ENCODE measurements at places on chromosomes 2 and 18.

GRCh38 chr18:58341916-58342315, 287.0 kb downstream of the ALPK2 start:
- DNase-seq = no peak

GRCh38 chr2:195560209-195560895, 96.7 kb upstream of the SLC39A10 start:
- no peak for DNase-seq

GRCh38 chr2:43255296-43255910, 29.0 kb upstream of the ZFP36L2 start:
- no peak for DNase-seq

DNA sequence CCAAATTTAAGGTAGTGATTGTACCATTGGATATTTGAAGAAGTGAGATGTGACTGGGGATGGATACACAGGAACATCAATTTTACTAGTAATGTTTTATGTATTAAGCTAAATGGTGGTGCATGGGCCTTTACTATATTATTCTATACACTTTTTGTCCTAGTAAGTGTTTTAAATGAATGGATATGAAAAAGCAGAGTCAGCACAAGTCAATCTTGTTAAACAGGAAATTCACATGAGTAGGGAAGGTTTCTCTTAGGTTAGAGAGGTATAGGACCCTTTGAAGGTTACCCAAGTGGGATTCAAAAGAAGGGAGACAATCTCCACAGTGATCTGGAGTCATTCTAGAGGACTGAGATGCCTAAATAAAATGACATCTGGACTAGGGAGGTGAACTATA, 71.8 kb upstream of the NCKAP5 start:
- no peak for DNase-seq

- DNase-seq = no peak
Measured at GRCh38 chr2:171136024-171136423, 24.7 kb downstream of the TLK1 start.

DNA sequence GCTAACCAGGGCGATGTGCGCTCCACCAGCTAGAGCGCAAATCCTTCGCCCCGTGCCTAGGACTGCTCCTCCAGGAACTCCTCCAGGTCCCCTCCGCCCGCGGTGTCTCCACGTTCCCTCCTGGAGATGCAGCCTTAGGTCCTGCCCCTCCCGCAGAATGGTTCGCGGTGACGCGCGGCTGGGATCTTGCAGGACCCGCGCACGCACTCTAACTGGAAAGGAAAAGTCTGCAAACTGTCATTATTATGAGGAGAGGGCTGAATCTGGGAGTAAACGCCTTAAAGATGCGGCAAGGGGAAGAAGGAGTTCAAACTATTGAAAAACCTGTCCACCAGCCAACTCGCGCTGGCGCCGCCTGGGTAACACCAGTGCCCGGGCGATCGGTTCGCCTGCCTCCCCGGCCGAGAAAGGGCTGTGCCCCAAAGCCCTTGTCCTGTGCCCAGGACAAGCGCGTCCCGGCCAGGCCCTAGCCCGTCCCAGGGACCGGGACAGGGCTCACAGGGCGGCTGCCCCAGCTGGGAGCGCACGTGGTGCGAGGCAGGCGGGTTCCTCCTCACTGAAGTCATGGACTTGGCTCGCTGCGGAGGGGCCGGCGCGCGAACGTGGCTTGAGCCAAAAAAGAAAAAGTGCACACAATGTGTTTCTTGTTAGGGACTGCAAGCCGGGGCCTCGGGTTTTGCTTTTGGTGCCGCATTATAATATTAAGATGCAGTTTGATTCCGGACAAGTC, 5.5 kb upstream of the ID2 start:
- DNase-seq = no peak

GRCh38 chr18:77153404-77153803, 20.8 kb upstream of the MBP start:
- DNase-seq = no peak

DNA sequence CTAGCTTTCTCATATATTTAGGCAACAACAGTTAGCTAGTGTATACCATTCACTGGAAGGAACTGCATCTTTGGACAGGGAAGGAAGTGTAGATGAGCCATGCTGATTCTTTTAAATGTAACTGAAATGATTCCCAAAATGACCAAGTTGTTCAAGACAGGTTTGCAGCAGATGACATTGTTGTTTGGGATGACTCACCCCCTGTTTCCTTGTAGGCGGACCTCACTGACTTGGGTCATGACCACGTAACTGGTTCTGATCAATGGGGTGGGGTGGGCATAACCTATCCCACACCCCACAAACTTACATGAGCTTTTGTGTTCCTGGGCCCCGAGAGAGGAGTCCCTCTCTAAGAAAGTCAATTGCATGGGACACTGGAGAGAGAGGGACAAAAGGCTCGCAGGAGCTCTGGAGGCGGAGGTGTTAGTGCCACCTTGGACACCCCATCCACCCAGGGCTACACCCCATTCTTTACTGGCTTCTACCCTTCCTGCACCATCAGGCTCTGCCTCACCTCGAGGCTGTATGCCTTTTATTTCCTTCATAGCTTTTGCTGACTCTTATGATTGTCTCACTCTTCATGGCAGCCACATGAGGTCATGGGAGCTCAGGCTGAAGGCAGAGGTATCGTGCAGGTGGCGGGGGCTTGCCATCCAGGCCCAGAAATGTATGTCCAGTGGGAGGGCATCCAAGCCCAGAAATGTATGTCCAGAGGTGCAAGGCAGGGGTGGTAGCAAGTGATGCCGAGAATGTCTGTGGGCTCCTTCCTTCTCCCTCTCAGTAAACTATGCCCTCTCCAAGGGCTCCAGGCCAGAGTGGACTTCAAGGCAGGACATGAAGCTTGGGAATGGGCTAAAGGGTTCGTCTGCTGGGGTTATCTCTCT, 108.0 kb downstream of the TWIST2 start:
- DNase-seq = no peak

DNA sequence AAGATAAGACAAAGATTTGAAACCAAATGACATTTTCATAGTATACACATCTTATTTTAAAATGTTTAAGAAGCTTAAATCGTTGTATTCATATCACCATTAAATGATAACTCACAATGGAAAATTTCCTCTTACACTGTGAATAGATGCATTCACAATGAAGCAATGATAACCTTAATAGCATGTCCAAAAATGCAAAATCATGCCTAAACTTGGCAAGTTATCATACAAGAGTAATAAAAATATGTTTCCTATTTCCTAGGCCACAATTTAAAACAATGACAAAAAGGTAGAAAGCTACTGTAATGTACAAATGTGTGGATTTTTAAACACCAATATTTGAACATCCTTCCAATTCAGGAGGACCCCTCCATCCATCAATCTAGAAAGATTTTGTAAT, 157.4 kb upstream of the GULP1 start:
- no peak for DNase-seq

DNA sequence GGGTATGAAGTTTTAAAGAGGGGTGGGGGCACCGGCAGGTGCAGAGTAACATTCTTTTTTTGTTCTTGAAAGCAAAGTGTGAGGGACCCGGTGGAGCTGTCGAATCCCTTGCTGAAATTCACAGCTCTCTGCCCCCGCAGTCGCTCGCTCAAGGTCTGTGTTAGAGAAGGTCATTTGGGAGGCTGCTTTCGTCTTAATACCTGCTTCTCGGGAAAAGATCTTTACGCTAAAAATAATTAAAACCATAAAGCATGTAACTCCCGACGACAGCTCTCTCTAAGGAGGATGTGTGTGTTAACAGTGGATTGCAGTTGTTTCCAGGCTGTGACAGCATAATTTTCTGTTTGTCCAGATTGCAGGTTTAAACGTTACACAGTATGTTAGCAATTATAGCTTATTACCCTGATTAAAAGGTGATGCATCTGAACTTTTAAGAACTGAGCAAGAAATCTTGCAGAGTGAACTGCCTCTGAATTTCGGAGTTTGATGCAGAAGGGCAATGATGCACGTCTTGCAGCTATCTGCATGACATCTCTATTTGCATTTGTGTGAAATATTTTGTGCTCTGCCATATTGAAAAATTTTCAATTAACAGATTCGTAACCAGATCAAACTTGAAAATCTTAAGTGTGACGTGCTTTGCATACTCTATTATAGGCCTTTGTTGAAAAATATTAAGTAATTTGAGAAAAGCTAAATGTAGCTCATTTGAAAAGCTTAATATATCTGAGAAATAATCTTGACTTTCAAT, 954 bp downstream of the RAPGEF4 start:
- DNase-seq = no peak

DNA sequence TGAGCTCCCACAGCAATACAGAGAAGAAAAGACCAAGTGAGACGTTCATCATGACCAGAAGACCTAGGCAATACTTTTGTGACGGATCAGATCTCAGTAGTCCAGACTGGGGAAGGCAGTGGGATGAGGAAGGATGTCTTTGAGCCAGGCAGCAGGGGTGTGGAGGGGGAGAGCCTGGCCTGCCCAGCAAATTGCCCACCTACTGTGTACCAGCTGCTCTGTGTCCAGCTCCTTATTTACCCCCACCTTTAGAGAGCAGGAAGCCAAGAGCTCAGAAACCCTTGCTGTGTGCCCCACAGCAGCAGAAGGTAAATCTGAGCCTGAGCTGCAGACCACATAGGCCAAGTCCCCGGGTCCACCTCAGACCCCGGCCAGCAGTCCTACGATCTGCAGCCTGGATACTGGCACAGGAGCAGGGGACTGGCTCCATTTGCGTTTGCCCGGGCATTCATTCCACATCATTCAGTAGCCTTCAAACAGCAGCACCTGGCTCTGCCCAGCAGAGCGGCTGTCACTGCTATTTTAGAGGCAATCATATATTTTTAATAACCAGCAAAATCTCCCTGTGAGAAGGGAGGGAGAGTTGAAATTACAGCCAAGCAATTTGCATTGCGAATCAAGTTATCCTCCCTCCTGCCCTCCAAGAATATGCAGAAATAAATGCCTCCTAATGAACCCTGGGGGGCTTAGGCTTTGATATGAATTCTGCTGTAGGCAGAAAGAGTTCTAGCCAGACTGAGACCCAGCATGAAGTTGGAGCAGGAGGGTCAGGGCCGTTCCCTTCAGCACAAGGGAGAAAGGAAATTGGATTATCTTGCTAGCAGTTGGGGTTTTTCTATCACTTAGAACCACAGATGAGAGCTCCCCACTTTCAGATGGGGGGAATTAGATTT, 110.0 kb upstream of the FZD7 start:
- no peak for DNase-seq

DNA sequence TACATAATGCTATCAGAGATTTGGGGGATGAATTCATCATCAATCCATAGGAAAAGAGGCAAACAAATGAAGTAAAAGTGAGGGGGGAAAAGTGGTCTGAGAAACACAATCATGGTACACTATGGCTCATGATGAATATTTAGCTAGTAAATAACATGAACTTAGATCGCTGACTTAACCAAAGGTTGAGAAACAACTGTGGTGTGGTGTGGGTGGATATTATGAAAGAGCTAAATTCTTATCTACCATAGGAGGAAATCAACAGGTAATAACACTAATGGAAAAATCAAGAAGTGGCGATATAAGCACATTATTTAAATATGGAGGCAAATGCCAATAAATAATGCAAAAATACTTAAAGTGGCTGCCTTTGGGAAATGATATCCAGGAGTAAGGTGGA, 12.2 kb upstream of the TPRKB start:
- DNase-seq = no peak

- no peak for DNase-seq
Measured at GRCh38 chr18:59301929-59302328, 16.5 kb downstream of the CPLX4 start.

- no peak for DNase-seq
Measured at GRCh38 chr2:163600801-163601200, 135.0 kb downstream of the FIGN start.

- DNase-seq = no peak
Measured at GRCh38 chr2:238139196-238140039, 950 bp downstream of the KLHL30 start.

- no peak for DNase-seq
Measured at GRCh38 chr2:151817929-151818328, 10.3 kb downstream of the ARL5A start.

DNA sequence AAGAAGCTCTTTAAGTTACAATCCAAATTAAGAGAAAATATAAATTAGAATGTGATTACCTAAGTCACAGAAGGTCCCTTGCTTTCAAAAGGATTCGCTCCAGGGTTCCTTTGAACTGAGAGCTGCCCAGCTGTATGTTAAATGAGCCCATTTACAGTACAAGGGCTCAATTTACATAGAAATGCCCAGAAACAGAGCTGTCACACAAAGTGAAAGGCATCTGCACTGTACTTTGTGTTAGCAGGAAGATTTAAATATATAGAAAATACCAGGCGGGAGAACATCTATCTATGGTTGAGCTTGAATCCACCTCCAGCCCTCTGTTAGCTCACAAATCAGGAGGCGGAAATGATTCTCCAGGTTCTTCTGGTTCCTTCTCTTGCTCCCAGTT, 272.9 kb downstream of the PAX3 start:
- no peak for DNase-seq

- no peak for DNase-seq
Measured at GRCh38 chr2:19425419-19425818, 67.0 kb upstream of the OSR1 start.

DNA sequence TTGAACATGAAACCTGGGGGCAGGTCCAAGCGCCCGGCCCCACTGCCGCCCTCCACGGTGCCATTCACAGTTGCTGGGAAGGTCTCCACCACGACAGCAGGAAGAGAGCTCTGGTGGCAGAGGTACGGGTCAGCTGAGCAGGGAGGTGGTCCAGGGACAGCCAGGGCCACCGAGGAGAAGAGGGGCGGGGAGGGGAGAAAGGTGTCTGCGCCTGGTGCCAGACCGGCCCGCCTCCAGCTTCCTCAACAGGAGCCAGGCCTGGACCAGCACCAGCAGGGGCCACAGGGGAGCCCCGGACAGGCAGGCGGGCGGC, 56.2 kb downstream of the BIN1 start:
- DNase-seq = no peak

- no peak for DNase-seq
Measured at GRCh38 chr2:232043966-232044365, 82.5 kb downstream of the DIS3L2 start.

GRCh38 chr2:67579806-67580205, 182.7 kb downstream of the ETAA1 start:
- no peak for DNase-seq

DNA sequence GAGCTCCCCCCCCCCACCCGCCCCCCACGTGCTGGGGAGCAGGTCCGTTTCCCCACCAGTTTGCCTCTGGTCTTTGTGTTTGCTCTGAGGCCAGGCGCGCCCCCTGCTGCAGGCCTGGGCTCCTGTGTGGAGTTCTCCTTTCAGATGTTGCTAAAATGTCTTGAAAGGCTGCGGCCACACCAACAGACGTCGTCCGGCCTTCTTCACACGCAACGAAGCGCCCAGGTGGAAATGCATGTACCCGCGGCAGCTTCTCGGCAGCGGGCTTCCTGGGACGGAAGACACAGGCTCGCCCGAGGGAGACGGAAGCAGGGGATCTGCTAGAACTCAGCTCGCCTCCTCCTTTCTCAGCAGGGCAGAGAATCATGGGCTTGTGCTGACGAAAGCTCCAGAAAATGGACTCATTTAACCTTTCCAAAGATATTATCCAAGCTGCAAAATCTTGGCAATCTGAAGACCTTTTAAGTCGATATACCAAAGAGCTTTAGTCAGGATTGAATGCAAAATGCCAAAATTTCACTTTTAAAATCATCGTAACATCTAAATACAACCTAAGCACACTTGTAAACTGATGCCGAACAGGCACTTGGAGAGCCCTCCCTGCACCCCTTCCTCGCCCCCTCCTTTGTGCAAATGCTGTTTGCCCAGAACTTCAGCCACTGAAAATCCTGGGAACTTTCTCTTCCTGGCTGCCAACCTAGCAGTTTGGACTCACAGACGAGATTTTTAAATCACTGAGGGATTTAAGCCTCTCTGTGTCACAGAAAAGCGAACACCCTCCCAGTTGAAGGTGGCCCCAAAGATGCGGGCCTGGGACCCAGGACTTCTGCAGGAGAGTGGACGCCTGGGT, 125.5 kb upstream of the ZNF516 start:
- DNase-seq = no peak
